ENCODE measurements at places on chromosomes 5 and 9.

DNA sequence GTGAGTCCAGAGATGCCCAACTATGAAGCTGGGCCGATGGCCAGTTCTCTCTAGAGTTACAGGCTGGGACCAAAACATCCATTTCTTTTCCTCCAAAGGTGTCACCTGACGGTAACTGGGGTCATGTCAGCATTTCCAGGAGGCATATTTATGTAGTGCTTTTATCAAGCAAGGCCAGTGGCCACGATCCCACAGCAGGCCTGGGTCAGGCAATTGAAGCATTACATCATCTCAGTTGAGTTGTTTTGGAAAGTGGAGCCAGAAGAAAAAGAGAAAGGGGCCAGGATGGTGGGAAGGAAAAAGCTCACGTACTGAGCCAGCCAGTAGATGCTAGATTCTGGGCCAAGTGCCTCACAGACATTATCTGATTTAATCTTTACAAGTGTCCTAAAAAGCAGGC lies 73.9 kb upstream of the BRINP1 start:
- DNase-seq = no peak

- DNase-seq = no peak
Observed at GRCh38 chr5:109739741-109740728, 50.3 kb downstream of the MAN2A1 start.

- no peak for DNase-seq
Observed at GRCh38 chr5:142785206-142785605, 15.0 kb downstream of the ARHGAP26 start.

DNA sequence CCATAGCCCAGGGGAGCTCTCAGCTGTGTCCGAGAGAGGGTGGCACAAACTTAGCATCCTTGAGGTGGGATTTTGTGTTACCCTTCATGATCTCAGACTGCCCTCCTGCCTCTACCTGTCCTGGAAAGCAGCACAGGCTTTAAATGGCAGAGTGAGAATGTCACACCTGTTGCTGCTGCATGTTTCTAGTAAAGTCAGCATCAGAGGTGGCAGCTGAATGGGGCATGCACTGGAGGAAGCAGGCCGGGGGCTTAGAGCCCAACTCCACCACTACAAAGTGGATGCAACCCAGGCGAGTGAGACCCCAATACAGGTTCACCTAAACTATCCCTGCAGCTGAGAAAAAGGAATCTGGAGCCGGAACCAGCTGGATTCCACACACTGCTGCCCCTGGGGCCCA lies 51.6 kb downstream of the MACROH2A1 start:
- DNase-seq = no peak

DNA sequence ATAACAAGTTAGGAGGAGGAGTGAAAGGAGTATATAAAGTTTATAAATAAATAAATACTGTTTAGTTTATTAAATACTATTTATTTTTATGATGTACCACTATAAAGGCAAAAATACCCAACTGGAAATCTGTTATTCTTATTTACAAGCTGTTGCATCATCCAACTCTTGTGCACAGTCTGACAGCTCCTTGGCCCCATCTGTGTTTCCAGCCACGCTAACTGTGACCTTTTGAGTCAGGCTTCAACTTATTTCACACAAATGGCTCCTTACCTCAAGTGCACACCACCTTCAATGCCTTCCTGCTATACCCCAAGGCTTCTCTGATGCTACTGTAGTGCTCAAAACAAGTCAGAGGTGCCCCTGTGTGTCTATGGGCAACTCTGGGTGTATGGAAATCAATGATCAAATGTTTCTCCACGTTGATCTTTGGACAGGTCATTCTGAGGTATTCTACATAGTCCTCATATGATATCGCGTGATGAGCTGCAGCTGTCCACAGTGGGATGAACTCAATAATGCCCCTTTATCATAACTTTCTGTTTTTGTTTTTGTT lies 303.2 kb upstream of the GRAMD2B start:
- no peak for DNase-seq

GRCh38 chr5:1538741-1539392 lies 15.1 kb upstream of the LPCAT1 start:
- DNase-seq = no peak

- no peak for DNase-seq
Observed at GRCh38 chr9:133119846-133120500, 1.1 kb downstream of the RALGDS start.

DNA sequence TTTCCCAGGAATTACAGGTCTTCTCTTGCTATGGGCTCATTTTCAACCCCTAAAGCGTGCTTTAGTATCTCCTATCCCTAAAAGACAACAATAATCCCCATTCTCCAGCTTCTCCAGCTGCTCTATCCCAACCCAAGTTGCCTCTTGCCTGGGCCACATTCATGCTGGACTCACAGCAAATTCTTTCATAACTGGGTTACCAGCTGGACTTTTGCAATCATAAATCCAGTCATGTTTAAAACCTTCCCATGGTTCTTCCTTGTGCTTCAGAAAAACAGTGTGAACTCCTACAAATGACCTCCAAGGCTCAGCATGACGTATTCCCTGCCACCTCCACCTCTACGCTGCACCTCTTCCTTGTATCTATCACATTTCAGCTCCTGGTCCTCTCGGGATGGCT lies 346.9 kb downstream of the GADD45G start:
- DNase-seq = no peak

- no peak for DNase-seq
Observed at GRCh38 chr9:137955586-137955985, 78.0 kb downstream of the CACNA1B start.

DNA sequence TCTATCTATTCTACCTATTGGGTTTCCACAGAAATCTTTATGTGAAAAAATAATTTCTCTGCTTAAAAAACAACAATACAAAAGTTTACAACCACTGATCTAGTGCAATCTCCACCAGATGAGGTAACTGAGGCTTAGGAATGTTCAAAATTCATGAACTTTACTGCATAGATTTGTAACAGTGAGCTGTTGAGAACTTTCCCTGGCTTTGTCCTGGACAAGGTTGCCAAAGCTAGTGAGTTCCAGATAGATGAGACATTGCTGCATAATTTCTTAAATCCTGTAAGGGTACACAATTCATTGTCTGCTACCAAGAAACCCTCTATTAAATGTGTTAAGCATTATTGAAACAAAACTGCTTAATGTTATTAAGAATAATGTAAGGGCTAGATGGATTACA lies 102.7 kb downstream of the OSMR start:
- DNase-seq = no peak

DNA sequence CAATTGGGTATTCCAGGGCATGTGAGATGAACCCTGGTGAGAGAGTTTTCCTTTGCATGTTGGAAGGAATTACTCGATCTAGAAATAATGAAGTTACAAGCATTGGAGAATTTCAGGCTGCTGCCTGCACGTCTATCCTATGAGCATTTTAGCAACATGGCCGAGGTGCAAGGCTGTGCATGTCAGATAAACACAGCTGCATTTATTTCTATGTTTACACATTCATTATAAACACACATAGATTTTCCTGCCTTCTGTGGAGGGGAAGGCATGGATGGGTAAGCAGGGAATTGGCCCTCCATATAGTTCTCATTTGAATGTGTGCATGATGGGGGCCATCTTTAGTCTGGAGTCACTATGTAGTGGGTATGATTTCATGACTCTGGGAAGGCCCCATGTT lies 42.3 kb downstream of the AOPEP start:
- DNase-seq = no peak

DNA sequence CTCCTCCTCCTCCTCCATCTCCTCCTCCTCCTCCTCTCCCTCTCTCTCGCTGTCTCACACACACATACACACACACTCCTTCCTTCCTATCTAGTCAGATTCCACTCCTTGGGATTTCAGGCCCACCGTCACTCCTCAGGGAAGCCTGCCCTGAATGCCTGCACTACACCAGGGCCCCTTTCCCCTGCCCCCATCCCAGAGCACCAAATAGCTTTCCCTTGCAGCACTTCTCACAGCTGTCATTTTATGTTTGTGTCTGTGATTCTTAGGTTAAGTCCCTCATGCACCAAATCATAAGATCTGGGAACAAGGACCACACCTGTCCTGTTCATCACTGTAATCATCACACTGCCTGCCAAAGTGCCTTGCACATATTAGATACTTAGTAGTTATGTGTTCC lies 86.5 kb upstream of the GABRP start:
- no peak for DNase-seq

DNA sequence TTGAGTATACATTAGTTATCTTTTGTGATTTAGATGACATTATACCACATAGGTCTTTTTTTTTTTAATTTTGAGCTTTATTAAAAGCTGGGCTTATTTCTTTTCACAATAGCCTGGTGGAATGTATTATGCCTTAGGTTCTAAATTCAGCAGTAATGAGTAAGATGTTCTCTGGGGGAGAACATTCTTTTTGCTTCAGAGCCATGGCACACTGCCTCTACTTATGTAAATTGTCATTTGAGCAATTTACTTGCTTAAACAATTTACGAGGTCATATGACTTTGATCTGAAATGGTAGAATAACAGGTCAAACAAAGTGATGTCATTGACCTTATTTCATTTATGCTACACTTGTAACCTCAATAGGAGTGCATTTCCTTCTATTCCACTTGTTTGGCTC lies 154.2 kb downstream of the FOCAD start:
- no peak for DNase-seq

GRCh38 chr5:132260714-132261551 lies 3.4 kb downstream of the PDLIM4 start:
- no peak for DNase-seq

DNA sequence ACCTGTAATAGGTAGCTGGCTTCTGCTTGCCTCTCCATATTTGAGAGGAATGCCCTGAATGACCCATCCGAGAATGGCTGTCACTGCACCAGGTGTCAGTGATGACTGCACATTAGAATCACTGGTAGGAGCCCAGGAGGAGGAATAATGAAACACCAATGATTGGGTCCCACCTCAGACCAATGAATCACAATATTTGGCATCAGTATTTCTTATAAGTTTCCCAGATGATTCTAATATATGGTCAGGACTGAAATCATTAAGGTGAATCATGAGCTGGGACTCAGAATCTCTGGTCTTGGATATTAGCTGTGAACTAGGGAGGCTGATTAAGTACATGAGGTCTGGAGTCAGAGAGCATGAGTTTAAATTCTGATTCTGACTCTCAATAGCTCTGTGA lies 23.4 kb downstream of the ARSB start:
- DNase-seq = no peak
